ENCODE measurements at places on chromosomes 6 and 20.
A peak's percentile ranks its signal among the peaks of the same experiment; 100 is the strongest.

DNA sequence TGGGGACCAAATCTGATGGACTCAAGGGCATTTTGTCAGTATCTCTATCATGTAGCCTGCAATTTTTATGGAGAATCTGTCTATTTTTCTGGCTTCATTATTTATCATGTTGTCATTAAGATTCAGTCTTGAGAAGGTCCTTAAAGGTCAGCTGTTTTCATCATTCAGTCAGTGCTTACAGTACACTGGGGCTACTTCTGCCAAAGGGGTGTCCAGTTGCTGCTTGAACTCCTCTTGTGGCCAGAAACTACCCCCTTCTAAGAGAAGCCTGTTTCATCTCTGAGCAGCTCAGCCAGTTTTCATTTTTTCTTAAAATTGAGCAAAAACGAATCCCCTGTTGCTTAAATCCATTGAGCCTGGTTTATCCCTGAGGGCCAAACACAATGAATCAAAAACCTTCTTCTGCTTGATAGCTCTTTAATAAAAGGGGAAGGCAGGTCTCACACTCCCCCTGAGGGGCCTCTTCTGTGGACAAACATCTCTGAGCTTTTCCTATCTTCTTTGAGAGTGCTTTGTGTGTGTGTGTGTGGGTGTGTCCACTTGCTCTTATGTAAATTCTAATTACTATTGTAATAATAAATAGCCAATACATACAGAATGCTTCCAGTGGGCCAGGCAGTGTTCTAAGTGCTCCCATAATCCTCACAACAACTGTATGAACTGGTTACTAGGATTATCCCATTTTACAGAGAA, 172.2 kb downstream of the PLCB1 start:
- no peak for DNase-seq

DNA sequence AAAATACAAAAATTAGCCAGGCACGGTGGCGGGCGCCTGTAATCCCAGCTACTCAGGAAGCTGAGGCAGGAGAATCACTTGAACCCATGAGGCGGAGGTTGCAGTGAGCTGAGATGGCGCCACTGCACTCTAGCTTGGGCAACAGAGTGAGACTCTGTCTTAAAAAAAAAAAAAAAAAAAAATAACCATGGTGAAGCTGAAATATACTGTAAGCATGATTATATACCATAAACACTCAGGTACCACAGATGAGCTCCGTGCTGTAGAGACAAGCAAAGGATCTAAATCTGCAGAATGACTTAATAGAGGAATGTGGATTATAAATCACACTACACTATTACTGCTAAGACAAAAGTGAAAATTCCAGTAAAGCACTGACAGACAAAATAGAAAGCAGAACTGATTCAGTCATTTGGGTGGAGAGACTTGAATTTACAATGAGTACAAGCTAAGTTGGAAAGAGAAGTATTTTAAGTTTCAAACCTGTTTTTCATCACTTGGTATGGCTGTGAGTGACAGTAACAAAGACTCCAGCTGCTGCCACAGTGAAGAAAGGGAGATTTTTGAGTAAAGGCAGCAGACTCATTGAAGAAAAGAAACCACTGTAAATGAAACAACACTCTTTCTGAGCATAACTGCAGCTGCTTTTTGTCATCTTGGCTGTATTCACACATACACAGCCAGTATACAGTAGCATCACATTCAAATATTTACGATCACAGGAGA, 322.1 kb downstream of the RNGTT start:
- DNase-seq: no peak

DNA sequence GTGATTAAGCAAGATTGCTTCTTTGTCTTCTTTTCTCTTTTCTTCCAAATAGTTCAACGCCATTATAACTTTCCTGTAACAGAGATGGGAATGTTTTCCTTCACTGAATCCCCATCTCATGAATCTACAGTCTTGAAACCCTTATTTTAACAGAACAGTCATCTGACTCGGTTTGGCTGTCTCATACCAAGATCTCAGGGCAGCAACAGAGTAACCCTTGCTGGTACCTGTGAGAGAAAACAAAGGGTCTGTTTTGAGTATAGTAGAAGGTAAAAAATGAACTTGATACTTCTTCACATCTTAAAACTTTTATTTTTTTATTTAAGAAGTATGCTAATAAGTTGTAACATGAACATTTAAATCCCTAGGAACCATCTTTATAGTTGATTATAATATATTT, 19.6 kb upstream of the DSE start:
- DNase-seq: no peak

- DNase-seq: no peak
Measured at GRCh38 chr6:100320686-100321085, 144.0 kb downstream of the SIM1 start.

DNA sequence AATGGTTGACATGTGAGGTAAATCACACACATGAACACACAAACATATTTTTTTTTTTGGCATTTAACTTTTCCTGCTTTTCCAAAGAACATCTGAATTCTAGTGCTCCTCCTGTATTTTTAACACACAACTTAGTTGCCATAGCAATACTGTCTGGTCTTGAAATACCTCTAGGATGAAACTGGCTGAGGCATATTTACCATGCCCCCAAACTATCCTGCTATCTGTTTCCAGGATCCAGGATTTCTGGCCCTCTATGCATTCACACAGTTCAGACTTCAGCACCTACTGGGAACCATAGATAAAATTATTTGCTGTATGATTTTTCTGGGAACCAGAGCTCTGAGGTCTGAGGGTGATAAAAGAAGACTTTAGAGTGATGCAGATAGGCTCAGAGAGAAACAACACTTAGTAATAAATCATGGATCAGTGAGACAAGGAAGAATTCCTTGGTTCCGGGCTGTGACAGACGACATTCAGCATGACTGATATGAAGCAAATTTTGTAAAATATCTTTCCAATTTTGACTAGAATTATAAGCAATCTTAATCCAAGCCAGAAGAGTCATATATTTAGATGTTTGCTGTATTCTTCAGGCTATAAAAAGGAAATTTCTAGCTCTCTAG, 359.7 kb downstream of the BTBD9 start:
- DNase-seq: no peak

DNA sequence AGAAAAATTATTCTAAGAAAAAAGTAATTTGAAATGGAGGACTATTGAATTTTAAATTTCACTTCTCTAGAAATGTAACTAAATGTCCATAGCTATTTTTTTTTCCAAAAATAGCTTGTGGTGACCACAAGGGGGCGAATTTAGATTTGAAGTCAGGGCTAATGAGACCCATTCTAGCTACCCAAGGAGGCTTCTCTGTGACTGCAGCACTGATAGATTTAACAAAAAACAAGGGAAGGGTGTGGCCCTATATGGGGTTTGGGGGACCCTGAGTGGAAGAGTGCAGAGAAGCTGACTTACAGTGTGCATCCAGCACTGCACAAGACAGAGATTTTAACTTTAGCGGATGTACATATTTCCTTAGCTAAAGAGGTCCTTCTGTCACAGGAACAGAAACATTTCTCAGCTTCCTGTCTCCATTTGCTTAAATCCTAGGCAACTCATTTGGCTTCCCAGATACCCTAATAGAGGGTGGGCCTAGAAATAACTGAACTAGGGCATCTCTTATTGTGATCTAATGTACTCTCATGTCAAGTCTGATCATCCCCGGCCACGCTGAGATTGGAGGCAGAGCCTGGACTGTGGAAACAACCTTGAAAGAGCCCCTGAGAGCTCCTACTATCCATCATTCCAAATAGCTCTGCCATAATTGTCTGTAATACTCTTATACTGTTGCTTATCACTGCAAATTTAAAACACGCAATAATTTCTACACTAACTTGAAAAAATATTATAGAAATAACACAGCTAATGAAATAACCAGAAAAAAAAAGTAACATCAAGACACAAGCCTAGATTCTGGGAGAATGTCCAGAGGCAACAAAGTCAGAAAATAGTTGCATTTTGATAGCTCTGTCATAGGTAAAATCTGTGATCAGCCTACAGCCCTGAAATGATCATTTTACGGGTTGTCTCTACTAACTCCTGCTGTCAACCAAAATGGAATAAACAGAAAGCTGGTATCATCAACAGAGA, 93.6 kb downstream of the SNAP91 start:
- DNase-seq: peak; percentile 34

DNA sequence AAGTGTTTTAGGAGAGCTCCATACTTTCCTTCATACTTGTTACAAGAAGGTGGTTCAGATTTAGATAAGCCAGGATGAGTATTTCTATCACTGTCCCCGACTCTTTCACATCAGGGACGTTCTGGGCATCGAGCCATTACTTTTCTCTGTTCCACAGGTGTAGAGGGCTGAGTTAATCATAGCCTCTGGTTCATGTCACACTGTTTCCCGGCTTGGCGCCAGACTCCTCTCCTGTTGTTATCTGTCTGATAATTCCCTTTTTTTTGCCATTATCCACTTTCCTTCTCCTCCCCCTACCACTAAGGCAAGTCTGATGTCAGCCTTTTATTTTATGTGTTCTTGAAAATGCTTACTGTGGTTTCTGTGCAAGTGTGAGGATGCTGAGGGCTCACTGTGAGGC, 593.4 kb downstream of the UTRN start:
- no peak for DNase-seq

- DNase-seq: no peak
Measured at GRCh38 chr6:11387707-11388430, 149.7 kb upstream of the TMEM170B start.

DNA sequence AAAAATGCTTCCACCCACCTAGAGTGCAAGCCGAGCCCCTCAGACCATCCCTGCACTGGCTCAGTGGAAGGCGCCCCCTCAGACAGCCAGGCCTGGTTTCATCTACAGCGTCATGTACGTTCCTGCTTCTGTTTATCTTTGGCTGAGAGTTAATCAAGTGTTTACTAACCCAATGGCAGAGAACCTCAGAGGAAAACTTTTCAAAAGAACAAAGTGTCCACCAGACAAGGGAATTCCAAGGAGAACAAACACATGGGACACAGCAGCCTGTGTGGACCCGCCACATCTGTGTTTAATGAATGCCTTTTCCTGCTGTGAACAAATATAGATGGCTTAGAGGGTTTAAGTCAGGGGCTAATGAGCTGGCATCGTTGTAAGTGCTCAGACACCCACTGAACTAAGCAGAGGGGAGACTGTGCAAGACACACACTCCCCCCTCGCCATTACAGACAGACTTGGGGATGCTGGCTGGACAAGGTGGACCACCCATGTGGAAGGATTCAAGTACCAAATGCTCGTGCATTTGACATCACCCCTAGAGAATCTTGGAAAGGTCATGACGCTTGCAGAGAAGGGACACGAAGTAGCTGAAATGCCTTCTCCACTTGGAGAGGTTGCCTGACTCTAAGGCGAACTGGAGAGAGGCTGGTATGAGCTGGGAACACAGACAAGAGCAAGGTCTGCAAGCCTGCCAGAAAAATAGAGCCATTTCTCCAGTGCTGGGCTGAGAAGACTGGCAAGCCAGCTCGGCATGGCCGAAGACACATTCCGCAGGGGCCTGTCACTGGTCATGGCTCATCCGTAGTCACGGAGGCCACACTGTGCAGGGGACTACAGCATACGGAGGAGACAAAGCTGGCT, 53.5 kb upstream of the NXT1 start:
- peak; percentile 8 for DNase-seq

DNA sequence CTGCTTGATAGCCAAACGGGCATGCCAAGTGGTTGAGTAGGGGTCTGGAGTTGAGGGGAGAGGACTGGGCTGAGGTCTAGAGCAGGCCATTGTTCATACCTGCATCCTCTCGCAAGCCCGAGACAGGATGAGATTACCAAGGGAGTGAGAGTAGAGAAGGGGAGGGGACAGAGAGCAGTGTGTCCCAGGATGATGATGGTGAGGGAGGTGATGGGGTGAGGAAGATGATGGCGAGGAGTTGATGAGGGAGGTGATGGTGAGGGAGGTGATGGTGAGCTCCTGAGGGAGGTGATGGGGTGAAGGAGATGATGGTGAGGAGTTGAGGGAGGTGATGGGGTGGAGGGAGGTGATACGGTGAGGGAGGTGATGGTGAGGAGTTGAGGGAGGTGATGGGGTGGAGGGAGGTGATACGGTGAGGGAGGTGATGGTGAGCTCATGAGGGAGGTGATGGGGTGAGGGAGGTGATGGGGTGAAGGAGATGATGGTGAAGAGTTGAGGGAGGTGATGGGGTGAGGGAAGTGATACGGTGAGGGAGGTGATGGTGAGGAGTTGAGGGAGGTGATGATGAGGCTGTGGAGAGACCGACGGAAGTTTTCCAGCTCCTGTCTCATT, 6.4 kb downstream of the TMEM181 start:
- no peak for DNase-seq

- DNase-seq: no peak
Measured at GRCh38 chr6:56448046-56448445, 194.6 kb downstream of the DST start.

DNA sequence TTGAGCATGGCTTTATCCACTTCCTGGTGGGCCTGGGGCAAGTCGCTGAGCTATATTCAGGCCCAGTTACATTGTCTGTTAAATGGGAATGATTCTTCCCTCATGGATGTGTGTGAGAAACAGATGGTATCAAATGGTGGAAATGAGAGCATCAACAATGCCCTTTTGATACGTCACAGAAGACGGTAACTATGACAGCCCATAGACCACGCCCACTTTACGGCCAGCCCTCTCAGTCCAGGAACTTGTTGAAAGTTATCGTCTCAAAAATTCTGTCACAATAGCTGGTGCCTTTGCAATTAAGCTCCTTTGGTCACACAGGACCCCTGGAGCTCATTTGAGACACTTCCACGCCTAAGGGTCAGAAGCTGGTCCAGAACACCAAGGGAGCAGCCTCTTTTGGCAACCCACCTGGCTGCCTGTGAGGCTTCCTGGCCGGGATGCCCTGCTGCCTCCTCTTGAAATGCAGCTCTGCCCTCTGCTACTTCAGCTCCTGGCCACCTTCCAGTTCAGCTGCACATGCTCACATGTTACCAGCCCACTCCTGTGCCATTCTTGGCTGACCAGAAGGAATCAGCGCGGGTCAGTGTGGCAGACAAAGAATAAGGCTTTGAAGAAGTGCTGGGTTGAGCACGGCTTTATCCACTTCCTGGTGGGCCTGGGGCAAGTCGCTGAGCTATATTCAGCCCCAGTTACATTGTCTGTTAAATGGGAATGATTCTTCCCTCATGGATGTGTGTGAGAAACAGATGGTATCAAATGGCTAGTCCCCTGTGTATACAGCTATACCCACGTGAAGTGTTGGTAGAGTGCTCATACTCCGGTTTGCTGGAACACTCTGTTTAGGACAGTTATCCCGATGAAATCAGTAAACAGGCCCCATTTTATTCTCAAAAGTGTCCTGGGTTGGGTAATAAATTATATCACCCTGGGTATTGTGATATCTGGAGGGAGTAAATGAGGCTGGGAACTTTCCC, 199.2 kb upstream of the SUPT3H start:
- no peak for DNase-seq

- DNase-seq: no peak
Measured at GRCh38 chr6:7185561-7185960, 77.8 kb downstream of the RREB1 start.

DNA sequence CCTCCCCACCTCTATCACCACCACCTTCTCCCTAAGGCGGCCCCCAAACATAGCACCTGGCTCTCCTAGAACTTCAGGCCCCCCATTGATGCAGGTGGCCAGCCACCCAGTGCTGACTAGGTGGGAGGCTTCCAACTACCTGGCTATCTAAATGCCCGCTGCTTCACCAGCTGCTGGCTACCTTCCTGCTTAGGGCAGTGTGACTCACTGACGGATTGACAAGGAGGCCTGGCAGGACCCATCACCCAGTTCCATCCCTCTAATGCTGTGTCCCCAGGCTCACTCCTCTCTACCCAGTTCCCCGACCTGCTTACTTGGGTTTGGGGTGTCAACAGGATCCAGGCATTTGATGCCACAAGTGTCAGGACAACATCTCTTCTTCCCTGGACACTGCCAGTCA, 1.1 kb downstream of the SLPI start:
- DNase-seq: no peak

- DNase-seq: no peak
Measured at GRCh38 chr20:36040571-36040970, 72.2 kb downstream of the CNBD2 start.

Measured in EL (cell line).